ENCODE measurements at places on chromosomes 6 and 20.

DNA sequence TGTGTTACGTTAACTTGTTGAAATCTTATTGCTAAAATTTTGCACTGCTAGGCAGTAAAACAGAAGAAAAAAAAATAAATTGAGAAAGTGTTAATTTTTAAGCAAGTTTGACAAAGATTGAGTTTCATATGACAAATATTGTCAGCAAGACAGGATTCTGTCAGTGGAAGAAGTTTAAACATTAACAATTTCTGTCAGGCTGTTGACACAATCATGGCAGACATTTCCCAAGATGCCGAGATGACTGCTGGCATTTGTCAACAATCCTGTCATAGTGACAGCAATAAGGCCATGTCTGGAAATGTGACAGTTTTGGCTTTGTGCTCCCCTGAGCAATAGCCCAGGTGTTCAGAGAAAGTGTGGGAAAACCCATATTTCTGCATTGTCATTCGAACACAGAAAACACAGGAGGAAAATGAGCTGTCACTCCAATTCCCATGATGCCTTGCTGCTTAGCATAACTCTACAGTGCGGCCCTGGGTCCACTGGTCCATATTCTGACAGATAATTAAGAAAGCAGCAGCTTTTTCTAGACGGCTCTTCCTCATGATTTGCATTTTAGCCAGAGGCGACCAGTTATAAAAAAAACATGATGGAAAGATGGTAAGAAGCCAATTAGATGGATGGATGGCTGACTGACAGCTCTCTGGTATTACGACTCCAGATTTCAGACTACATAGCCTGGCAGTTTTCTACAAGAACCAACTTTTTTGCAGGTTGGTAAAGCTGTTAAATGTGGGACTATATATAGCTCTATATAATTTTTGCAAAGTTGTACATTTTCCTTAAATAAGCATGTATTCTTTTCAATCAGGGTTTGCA is 43.6 kb upstream of the DEFB112 start:
- DNase-seq, result no peak

DNA sequence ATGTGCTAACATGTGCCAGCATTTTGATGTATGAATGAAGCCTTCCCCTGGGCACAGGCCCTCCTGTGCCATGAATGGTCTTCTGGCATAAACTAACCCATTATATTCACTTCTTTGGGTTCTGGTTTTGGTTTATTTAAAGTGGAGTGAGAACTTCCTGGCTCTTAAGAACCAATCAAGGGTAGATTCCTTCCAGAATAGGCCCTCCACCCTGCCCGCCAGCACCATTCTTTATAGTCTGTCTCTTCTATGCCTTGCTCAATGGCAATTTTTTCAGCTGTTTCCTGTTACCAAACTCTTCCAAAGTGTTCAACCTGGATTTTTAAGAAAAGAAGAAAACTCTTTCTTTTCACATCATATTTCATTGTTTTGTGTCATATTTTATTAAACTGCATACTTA is 44.1 kb downstream of the VEGFA start:
- no peak for DNase-seq

DNA sequence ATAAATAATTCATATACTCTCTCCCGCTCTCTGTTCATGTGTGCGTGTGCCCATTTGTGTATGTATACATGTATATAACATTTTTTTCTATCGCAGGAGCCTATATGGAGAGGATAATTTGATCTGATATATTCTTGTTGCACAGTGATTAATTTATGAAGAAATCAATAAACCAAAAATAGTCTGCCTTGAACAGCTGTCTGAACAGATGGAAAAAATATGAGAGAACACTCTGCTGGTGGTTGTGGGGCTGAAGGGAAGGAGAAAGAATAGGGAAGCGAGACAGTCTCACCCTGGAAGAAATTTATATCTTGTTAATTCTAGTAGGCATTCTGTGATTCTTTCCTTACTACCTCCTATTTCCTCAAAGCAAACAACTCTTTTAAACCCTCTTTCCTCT is 96.6 kb upstream of the B3GAT2 start:
- peak; percentile 91 for DNase-seq

GRCh38 chr6:136920216-136920615 is 1.9 kb upstream of the SLC35D3 start:
- DNase-seq, result no peak

DNA sequence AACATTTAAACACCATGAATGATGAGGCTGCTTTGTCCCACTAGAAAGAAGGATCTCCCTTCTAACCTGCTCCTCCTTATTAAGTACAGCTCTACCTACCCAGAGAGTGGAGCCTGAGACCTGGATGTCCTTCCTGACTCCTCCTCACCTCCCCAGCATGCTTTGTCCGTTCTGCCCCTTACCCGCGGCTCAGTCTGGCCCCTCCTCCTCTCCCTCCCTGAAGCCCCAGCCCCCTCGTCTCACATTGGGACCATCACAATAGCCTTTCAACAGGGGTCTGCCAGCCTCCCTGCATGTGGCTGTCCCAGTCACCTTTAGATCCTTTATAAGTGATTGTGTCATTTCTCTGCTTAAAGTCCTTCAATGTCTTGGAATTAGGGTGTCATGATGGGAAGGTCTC is 72.5 kb downstream of the DZANK1 start:
- no peak for DNase-seq

DNA sequence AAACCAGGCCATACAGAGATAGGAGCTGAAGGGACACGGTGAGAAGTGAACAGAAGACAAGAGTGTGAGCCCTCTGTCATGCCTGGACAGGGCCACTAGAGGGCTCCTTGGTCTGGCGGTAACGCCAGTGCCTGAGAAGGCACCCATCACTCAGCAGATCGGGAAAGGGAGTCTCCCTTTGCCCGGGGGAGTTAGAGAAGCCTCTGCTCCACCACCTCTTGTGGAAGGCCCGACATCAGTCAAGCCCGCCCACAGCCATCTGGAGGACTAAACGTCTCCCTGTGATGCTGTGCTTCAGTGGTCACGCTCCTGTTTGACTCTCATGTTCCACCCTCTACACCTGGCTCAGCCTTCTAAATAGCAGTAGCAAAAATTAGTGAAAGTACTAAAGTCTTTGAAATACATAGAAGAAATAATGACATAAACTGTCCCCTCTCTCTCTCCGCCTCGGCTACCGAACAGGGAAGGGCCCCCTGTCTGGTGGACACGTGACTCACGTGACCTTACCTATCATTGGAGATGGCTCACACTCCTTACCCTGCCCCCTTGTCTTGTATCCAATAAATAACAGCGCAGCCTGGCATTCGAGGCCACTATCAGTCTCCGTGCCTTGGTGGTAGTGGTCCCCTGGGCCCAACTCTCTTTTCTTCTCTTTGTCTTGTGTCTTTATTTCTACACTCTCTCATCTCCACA is 66.7 kb downstream of the RPP21 start:
- no peak for DNase-seq

DNA sequence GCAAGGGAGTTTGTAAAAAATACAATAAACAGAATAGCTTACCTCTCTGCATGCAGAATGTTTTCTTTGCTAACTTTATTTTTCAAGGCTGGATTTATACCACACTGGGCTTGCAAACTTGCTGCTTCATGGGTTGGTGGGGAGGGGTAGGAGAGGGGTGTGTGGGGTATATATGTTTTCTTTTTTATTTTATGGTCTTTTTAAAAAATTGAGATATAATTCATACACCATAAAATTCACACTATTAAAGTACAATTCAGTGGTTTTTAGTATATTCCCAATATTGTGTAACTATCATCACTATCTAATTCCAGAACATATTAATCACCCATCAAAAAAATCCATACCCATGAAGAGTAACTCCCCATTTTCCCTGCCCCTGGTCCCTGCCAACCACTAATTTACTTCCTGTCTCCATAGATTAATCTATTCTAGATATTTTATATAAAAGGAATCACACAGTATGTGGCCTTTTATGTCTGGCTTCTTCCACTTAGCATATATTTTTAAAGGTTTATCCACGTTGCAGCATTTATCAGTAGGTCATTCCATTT is 14.3 kb upstream of the TRPC4AP start:
- no peak for DNase-seq

- no peak for DNase-seq
Measured at GRCh38 chr6:128599036-128599435, 78.6 kb upstream of the PTPRK start.

- DNase-seq, result no peak
Measured at GRCh38 chr6:105726902-105727655, 324.2 kb upstream of the PREP start.

DNA sequence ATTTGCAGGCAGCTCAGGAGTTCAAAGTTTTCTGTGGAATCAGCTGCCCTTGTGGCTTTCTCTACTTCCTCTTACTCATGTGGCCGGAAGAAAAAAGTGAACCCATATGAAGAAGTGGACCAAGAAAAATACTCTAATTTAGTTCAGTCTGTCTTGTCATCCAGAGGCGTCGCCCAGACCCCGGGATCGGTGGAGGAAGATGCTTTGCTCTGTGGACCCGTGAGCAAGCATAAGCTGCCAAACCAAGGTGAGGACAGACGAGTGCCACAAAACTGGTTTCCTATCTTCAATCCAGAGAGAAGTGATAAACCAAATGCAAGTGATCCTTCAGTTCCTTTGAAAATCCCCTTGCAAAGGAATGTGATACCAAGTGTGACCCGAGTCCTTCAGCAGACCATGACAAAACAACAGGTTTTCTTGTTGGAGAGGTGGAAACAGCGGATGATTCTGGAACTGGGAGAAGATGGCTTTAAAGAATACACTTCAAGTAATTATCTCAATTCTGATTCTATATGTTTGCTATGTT is 1.1 kb downstream of the MGME1 start:
- no peak for DNase-seq

GRCh38 chr6:156963712-156964700 is 186.8 kb downstream of the ARID1B start:
- no peak for DNase-seq

DNA sequence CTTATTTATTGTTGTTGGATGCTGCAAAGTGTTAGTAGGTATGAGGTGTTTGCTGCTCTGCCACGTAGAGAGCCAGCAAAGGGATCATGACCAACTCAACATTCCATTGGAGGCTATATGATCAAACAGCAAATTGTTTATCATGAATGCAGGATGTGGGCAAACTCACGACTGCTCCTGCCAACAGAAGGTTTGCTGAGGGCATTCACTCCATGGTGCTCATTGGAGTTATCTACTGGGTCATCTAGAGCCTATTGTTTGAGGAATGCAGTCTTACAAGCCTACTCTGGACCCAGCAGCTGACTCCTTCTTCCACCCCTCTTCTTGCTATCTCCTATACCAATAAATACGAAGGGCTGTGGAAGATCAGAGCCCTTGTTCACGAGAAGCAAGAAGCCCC is 12.1 kb downstream of the MICB start:
- no peak for DNase-seq

DNA sequence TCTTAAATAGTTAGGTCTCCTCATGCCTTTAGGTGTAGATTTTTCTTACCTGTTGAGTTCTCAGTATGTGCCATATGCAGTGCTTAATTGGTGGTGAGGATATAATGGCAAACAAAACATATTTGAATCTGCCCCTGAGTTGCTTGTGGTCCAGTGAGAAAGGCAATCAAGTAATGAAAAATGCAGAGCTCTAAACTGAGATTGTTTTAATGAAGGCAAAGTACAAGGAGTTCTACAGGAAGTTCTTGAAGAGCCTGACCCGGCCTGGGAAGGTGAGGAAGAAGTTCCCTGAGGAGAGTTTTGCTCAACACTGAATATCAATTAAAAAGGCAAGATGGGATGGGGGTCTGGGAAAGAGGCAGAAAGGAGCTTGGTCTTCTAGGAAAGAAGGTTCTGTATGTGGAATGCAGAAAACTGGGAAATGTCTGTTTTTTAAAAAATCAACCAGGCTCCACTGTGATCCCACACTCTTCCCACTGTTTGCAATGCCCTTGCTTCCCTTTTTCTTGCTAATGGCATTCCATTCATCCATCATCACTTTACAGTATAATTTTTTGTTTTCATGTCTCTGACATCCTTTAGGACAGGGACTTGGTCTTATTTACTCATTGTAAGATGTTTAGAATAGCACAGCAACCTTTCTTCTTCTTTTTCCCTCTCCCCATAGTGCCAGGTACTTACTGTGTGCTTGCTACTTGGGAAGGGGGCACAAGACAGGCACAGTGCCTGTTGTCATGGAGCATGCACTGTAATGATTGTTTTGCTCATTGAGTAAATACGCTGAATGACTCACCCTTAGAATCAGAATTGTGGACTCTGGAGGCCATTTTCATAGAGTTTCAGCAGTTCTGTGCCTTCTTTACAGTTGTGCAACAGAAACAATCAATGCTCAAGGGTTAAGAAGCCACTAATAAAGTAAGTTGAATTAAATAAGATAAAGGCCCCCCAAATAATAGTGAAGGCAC is 64.3 kb downstream of the ANKS1A start:
- peak; percentile 16 for DNase-seq

GRCh38 chr6:33195304-33196165 is 3.3 kb upstream of the COL11A2 start:
- no peak for DNase-seq

DNA sequence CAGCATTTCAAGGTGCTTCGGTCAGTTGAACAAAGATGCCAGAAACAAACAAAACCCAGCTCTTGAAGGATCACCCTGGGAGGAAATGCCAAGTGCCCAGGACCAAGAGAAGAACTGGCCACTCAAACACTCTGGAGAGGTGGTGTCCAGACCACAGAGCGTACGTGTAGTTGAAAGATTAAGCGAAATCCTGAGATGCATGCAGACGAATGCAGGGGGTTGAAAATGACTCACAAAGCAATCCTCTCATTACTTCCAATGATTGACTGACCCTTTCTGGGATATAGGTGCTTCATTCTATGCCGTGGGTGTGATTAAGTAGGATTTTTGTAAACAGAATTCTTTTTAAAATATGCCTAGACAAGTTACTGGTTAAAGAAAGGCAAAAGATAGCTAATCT is 71.5 kb upstream of the ATXN1 start:
- DNase-seq, result no peak

DNA sequence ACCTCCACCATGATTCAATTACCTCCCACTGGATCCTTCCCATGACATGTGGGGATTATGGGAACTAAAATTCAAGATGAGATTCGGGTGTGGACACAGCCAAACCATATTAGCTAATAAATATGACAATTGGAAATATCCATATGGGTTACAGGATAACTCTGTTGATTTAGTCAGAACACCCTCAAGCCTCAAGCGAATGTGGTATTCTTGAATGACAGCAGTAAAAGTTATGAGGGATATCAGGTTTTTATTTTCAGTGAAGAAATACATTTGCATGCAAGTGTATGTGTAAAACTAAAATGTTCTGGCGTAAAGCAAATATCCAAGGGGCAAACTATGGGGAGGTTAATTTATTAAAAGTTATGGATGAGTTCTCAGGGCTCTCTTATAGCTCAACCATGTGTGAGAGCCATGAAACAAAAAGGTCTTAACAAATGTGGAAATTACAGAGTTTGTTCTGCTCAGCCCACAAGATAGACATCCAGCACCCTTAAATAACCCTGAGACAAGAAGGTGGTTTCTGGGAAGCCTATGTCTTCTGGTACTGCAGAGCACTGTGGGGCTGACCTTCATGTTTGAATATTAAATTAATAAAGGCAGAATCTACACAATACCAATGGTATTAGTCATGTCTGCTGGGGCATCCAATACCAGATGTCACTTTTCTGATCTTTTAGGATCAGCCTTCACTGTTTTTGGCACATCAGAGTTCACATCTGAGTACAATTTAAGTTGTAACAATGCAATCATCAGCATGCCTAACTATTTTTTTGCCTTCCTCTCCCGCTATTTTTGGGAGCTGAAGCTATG is 370.5 kb upstream of the RSPO3 start:
- no peak for DNase-seq

Measured in NCI-H446 treated with DMSO at 0.1 percent for 48 hours (cell line).